DMS153 (cell line): ENCODE measurements at places on chromosomes 3 and 15.

DNA sequence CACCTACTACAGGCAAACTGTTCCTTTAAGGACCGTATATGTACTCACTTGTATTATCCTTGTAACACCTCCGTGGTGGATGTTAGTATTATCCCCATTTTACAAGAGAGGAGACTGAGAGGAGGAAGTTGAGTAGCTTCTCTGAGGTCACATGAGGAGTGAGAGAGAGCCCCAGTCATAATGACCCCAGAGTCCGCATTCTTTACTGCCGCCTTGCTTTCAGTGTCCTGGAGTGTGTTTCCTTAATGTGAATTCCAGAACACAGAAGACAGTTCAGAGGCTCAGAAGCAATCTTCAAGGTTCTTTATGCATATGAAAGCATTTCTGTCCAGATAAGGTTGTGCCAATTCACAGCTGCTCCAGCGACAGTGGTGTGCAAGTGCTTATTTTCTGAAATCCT, 199.2 kb downstream of the CACNA2D3 start:
- DNase-seq = no peak

DNA sequence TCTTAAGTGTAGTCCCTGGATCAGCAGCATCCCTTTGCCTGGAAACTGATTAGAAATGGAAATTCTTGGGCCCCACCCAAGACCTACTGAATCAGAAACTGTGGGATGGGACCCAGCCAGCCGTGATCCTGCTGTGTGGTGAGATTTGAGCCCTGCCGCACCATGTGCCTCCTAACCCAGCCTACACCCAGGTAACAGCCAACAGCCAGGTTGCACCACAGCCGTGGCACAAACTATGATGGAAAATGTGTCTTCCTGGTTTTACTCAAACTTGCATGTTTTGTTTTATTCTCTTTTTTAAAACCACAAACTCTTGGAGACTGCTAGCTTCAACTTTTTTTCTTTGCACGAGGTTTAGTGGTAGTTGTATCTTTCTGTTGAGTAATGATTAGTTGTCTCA, 2.6 kb downstream of the LIMD1 start:
- DNase-seq = no peak

DNA sequence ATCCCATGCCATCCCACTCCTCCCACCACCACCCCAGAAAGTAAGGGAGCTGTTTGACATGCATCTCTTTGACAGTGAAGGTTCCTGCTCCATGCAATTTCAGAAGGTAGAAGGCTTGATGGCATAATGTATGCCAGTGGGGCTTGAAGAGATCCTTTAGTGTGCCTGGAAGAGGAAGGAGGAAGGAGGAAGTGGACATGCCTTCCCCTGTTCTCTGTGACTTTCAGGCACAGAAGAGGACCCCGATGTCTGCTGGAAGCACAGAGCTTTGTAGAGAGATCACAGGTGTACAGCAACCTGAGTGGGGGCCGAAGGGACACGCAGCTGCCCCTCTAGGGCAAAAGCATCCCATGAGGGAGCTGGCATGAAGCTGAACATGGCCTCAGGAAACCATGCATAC, 171.6 kb downstream of the CD47 start:
- no peak for DNase-seq

- DNase-seq = no peak
These were observed 1.6 kb upstream of the DALRD3 start for GRCh38 chr3:49019941-49020329.
